ENCODE measurements at places on chromosomes 2 and 18.

GRCh38 chr2:180662521-180662920, 317.9 kb upstream of the UBE2E3 start:
- DNase-seq, result no peak

- DNase-seq, result no peak
These were observed 161.9 kb upstream of the CRIM1 start for GRCh38 chr2:36193680-36194079.

DNA sequence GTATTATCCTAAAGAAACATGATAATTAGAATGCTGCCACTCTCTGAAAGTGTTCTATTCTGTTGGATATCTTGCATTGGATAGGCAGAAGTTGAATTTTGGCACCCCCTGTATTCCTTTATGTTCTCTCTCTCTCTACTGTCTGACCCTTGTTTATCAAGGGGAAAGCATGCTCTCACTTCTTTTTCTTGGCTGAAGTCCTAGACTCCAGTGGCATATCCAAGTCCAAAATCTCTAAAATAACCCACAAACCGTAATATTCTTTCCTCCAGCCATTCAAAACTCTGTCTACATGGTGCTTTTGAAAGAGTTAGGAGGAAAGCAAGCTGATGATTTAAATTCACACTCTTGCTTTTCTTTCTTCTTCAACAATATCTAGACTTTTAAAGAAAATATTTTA, 669.7 kb downstream of the TDRD15 start:
- no peak for DNase-seq

DNA sequence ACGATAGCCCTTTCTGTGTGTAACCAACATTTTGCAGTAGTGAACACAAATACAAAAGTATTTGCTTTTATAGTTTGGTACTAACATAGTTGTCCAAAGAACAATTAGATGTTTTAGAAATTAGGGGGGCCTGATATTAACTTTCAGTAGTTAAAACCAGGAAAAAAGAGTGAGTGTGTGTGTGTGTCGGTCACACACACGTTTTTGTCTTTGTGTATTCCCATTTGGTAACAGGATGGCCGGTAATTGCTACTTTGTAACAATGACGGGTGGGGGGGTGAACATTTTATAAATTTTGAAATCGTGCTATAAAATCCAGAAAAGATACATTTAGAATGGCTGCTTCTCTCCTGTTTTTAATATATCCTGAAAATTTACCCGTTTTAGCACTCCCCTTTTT, 1.5 kb downstream of the PPIG start:
- DNase-seq, result no peak

DNA sequence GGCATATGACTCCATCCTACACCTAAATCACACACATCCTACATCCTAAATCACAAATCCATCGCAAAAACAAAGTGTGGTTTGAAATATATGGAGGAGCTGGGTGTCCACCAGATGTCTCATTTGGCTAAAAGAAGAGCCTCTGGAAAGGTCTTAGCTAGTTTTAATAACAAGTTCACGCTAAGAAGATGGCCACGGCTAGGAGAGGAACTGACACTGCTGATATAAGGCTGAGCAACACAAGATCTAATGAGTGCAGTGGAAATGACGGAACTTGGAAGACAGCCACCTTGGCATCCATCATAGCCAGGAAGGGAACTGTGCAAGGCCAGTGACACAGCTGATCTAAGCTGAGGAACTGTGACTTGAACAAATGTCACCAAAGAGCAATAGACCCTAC, 60.0 kb upstream of the AGAP1 start:
- no peak for DNase-seq

DNA sequence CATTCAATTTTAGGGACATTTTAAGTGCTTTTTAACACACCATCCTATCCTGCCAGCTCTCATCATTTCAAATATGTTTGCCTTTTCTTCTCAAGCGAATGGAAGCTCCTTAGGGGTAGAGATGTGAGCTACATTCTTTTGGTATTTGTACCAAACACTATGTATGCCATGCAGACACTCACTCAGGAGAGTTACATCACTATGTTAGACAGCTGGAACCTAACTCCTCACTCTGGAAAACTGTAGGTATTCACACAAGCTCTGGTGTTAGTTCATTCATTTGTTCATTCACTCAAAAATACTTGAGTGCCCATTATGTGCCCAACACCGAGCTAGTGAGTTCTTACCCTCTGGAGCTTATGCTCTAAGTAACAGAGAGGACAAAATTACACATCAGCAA, 26.4 kb upstream of the RNU4ATAC start:
- no peak for DNase-seq

- DNase-seq, result no peak
These were observed 51.2 kb upstream of the POMC start for GRCh38 chr2:25219621-25220020.

- DNase-seq, result no peak
These were observed 220.2 kb upstream of the SMAD7 start for GRCh38 chr18:49170925-49171505.

DNA sequence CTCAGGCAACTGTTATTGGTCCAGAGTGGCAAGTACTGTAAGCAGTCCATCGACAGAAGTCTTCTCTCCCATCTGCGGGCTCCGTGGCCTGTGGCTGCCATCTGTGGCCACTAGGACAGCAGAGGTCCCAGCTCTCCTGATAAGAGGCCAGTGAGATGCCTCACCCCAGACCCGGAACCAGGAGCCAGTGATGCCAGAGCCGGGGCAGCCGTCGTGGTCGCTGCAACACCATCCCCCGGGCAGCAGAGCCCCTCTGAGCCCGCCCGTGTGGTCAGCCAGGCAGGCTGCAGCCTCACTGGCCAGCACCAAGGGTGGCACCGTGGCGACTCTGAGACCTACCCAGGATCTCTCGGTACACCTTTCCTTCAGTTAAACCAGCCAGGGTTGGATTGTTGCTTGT, 8.7 kb downstream of the GPR148 start:
- no peak for DNase-seq

DNA sequence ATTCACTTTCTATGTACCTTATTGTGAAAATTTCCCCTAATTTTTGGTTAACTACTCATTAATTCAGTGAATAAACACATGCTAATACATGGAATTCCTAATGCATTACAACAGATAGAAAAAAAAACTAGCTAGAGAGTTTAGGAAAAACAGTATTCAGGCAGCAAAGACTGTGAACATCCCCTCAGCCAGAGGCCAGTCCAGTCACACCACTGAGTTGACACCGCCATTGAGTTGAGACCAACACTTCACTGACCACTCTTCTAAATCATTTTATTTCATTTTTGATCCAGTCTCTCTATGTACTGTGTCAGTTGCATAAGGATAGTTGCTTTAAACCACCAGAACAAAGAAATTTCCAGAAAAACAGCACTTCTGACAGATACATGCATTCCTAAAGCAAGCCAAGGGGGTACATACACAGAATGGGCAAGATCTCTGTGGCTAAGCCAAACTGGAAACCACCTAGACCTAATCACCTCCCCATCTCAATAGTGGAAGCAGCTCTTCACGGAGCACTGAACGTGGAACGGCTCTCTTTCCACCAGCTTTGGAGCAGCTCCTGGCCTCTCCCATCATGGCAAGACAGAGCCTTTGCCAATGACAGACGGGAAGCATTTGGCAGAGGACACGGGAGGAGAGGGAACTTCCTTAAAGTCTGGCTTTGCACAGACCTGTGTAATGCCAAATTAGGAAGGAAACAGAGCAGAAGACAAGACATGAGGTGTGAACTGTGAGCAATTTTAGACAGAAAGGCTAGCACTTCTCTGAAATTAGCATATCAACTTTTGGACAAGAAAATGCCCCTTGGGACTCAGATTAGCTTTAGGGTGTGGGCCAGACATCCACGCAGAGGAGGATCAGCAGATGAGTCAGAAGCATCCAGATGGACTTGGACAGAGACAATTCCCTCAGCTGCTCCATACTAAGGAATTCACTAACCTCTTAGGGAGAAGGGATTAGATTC, 36.4 kb downstream of the CACNB4 start:
- DNase-seq, result no peak

GRCh38 chr2:101467306-101467705, 7.6 kb downstream of the RFX8 start:
- DNase-seq, result no peak

DNA sequence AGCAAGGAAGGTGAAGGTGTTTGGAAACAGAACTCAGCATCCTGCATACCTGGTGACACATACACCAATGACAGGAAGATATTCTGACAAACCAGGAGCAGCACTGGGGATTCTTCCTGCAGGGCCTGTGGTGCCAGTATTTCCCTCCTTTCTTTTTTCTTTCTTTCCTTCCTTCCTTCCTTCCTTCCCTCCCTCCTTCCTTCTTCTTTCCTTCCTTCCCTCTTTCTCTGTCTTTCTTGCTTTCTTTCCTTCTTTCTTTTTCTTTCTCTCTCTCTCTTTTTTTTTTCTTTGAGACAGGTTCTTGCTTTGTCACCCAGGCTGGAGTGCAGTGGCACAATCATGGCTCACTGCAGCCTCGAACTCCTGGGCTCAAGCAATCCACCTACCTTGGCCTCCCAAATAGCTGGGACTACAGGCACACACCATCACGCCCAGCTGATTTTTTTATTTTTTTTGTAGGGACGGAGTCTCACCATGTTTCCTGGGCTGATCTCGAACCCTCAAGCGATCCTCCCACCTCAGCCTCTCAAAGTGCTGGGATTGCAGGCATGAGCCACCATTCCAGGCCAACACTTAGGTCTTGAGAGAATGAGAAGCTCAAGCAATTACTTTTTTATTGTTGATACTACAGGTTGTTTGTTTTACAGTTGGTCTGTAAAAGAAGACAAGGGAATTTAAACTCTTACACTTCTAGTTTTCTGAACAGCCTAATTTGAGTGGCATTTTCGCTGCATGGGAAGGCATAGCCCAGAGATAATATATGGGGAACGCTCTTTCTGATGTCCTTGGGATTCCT, 54.7 kb upstream of the GATA6 start:
- no peak for DNase-seq

DNA sequence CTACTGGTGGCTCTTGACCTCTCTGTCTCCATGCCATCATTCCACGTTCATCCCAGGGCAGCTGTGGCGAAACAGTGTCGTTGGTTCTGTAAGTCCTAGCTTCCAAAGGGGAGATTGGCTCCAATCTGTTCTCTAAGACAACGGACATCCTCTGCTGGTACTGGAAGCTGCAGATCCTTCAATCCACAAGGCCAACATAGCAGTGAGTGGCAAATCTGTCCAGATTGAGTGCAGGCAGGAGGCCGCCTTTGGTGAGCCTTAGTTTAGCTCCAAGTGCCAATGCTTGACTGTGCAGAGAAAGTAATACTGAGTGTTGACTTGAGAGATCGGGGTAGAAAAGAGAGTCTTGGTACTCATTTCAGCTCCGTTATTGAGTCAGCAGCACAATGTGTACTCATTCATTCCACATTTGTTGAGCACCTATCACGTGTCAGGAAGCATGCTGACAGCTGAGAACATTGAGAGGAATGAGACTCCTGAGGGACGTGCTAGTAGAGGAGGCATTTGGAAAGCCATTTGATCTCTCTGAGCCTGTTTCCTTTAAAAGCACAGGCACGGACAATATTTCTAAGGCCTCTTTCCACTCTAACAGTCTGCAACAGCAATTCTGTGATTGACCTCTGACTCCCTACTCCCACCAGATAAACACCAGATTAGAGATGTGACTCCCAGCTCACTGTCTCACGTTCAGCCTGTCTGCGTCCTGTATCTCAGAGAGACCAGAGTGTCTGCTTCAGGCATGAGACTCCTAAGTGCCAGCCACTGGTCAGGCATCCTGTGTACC, 306.0 kb downstream of the CLIP4 start:
- no peak for DNase-seq

- DNase-seq, result no peak
These were observed 47.8 kb upstream of the NABP1 start for GRCh38 chr2:191629976-191630712.

Measured in RWPE2 (cell line).